Hematopoietic multipotent progenitor cell (in vitro differentiated cells): ENCODE measurements at places on chromosomes 1 and 21. TPM values are rescaled to one million over a fixed set of nuclear protein-coding genes. Genes with fewer than 3 reads are reported as not detected.

DNA sequence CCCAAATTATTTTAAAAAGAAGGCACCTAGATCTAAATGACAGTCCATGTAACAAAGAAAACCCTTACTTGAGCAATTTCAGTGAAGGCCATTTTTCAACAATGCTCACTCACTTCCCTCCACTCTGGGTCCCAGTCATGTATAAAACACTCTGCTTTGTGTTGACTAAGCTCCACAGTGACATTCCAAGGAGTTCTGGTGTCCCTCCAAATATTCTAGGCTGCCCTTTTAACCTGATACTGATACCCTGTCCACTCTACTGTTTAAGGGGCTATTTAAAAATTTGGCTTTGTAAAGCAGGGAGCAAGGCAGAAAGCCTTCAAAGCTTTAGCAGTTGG lies 73.6 kb downstream of the GNG12 start:
- no peak for DNase-seq

DNA sequence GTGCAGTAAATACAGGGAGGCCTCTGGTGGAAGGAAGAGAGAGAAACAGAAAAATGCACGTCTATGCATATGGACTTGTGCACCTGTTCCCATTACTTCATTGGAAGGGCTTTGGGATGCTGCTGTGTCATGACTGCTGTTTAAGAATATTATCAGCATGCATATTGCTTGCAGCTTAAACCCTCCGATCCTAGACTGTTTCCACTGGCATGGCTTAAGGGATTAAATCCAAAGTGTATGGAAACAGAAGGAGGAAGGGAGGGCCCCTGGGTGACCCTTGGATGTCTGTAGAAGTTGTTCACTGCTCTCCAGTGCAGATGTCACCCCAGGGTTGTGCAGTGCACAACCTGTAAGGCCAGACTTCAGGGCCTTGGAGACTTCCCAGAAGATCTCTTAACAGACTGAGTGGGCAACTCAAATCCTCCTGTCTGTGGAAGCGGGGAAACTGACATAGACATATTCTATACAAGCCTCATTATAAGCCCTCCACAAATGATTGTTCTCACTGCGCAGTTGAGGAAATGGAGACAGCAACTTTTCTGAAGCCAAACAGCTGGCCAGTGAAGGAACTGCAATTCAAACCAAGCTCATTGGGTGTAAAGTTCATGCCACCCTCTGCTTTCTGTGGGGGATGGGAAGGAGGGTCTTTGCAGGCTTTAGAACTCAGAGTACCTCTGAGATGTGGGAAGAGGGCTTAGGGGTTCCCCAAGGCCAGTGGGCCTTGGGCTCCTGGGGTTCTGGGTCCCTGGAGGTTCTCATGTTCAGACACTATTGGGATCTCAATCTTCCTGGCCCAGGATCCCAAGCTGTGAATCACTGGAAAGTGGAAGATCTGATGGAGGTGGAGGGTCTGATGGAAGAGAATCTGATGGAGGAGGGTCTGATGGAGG lies 73.8 kb downstream of the UMODL1 start:
- DNase-seq: no peak

- peak; percentile 97 for DNase-seq
Measured at GRCh38 chr1:156751757-156752481, 444 bp upstream of the HDGF start.

GRCh38 chr1:243438815-243439214 lies 183.0 kb downstream of the SDCCAG8 start:
- DNase-seq: no peak

DNA sequence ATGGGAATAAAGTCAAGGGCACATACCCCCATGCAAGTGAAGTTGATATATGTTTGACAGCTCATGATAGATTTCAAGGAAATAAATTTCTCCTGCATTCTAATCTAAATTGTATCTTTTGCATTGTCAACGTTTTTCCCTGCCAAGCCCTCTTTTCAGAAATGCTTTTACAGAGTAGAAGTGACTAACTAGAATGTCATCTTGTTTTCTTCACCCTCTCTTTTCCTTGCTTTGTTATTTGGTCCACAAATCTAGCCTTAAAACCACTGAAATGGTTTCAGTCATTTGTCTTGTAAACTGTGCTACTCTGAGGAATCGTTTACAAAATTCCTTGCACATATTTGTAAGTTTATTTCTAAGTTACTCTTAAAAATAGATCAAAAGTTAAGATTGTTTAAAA lies 600.8 kb upstream of the CXADR start:
- DNase-seq: no peak

DNA sequence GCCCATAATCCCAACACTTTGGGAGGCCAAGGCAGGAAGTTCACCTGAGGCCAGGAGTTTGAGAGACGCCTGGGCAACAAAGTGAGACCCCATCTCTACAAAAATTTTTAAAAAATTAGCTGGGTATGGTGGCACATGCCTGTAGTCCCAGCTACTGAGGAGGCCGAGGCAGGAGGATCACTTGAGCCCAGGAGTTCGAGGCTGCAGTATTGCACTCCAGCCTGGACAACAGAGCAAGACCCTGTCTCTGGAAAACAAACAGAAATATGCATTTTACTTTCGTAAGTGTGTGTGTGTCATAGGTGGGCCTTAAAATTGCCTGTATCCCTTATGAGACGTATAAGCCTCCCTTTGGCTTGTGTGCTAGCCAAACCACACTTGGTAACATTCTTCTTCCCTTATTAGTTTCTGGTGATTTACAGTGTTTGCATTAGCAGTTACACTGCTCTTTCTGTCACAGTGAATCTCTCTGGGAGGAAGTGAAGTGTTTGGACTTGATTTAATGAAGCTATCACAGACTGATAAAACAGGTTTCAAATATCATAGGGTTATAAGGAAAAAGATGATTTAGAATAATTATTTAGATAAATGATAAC lies 48.9 kb upstream of the KIF26B start:
- DNase-seq: no peak

GRCh38 chr1:44312399-44313196 lies 42.5 kb downstream of the ERI3 start:
- no peak for DNase-seq

- DNase-seq: no peak
Measured at GRCh38 chr1:229162825-229163515, 107.9 kb upstream of the RAB4A start.

Gene TDRD5
- total RNA-seq: under 0.01 TPM

GRCh38 chr1:79499541-79499940 lies 493.0 kb upstream of the ADGRL4 start:
- DNase-seq: no peak

Gene HMGCS2
- total RNA-seq: not detected

- no peak for DNase-seq
Measured at GRCh38 chr1:27931184-27931583, 3.6 kb upstream of the SMPDL3B start.

DNA sequence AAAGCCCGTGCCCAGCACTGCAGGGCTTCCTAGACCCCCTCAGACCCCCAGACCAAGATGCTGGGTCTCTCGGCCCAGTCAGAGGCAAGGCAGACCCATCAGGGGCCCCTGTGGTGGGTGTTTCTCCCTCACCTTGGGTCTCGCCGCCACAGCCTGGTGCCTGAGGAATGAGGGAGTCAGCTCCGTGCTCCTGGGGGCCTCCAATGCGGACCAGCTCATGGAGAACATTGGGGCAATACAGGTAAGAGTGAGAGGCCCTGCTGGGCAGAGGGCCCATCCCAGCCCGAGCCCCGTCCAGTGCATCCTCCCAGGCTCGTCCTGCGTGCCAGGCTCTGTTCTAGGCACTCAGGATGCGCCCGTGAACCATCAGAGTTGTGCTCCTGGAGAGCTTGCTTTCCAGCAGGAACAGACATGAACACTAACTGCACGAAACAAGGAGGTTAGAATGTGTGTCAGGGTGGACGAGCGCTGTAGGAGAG lies 51.5 kb downstream of the KCNAB2 start:
- no peak for DNase-seq

DNA sequence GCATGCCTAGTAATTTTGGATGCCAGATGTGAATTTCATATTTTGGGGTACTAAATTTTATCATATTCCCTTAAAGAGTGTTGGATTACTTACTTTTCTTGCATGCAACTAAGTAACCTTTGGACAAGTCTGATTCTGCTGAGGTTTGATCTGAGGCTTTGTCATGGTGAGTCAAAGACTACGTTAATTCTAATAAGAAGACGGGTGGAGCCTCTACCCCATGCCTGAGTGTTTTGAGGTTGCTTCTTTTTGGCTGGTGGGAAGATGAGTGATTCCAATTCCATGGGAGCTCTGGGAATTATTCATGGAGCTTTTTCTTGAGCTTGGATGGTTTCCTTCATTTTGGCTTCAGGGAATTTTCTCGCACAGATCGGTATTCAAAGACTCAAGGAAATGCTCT lies 11.6 kb upstream of the PCP4 start:
- DNase-seq: no peak

DNA sequence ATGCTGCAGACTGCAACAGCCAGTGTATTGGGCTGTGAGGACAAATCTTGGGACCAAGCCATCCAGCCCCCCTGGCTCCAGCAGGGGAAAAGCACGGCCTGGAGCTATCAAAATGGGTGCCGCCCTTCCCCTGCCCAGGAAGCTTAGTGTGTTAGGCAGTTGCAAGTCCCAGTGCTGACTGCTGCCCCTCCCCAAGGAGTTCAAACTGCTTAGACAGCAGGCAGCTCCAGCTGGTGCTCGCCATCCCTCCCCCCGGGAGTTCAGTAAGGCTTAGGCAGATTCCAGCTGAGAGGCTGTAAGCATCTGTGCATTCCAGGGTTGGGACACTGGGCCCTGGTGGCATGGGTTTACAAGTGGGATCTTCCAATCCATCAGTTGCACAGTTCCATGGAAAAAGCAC lies 579.6 kb upstream of the NR5A2 start:
- no peak for DNase-seq

GRCh38 chr1:43531107-43531905 lies 623 bp downstream of the PTPRF start:
- DNase-seq: no peak

GRCh38 chr1:52002038-52002917 lies 11.8 kb upstream of the RAB3B start:
- DNase-seq: peak; percentile 70

Gene RIMKLA
- total RNA-seq: 0.27 TPM

GRCh38 chr1:81478219-81478618 lies 322.5 kb upstream of the ADGRL2 start:
- no peak for DNase-seq

Gene CDK11A
- total RNA-seq: 26.9 TPM

DNA sequence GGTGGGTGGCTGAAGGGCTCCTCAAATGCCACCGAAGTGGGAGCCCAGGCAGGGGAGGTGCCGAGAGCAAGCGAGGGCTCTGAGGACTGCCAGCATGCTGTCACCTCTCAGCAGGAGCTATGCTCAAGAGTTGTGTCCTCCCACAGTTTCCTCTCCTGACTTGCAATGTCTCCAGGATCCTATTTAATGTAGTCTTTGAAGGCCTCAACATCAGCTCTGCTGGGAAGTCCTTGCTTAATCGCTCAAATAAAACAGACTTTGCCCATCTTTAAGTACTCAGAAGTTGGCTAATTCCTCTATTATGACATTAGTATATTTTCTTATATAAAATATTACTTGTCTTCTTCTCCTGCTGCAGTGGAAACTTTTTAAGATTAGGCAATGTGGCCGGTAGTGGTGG lies 154.2 kb upstream of the NRIP1 start:
- DNase-seq: no peak

DNA sequence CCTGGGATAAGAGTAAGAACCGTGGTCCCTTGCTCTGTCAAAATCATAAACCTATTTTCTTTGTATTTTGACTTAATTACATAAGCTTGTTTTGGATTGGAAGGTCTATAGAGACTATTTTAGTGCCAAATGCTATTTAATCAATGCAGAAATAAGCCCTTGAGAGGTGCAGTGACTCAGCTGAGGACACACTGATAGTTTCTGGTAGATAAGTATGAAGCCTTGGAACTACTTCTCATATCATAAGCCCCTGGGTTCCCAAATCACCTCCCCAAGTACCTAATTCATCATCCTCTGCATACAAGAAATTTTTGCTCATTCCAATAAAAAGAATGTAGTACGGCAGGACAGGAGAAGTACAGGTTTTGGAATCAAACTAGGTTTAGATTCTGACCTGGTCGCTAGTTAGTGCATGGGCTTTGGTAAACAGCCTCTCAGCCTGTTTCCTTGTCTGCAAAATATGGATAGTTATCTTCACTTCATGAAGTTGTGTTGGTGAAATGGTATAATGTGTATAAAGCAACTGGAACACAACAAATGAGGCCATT lies 3.3 kb upstream of the CD55 start:
- no peak for DNase-seq

DNA sequence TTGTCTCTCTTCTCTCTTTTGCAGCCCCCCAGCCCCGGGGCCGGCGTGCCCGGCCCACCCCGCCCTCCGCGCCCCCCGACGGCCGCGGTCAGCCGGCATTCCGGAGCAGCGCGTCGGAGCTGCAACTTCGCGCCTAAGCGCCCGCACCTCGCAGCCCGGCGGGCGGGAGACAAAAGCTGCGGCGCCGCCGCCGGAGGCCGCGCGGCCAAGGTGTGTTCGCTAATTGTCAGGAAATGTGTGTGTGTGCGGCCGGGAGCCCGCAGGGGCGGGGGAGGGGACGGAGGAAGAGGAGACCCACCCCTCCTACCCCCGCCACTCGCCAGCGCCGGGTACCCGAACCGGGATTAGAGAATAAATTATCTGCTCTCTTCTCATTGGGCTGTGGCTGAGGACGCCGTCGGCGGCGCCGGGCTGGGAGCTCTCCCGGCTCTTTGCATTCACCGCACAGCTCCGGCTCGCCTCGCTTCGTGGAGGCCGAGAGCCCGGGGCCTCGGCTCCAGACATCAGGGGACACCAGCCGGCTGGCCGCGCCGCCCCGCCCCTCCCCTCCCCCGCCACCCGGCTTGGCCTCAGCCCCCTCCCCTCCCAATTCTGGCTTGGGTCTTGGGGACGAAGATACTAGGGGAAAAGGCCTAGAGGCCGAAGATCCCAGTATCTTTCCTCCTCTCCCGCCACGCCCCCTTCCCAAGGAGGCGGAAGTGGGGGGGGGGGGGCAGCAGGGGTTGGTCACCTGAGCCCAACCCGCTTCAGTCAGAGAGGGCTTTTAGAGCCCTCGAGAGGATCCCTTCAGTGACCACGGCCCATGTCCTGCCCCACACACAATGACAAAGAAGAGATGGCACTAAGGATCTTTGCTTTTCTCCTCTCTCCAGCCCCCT lies 1.3 kb upstream of the BLACAT1 start:
- no peak for DNase-seq

DNA sequence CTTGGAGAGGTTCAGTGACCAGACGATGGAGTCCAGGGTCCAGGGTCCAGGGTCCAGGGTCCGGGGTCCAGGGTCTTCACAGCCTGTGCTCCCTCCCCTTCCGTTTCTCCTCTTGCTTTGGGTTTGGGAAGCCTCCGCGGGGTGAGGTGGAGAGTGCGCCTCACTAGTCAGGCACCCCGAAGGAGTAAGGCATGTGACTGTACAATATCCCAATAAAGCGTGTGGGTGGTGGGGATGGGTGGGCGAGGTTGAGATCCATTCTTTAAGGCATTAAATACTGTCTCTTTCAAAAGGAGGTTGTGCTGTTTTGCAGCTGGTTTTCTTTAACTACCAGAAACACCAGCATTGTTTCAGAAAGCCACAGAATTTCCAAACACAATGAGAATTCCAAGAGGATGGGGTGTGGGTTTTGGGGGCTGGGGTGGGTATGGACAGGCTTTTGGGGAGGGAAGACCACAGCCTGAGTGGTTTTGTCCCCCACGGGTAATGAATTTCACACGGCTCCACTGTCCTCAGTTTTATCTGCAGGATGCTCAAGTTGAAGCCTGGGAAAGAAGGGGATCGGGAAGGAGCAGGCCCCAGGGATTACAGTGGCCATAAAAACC lies 65.7 kb downstream of the KIF26B start:
- no peak for DNase-seq
